Right lung (tissue), 10 donors: ENCODE measurements at places on chromosomes 2 and 18. TPM values are rescaled to one million over a fixed set of nuclear protein-coding genes. Genes with fewer than 3 reads are reported as not detected.

SERPINB13 gene
- polyA plus RNA-seq: not detected

DNAJC5G gene
- 0.14 TPM for polyA plus RNA-seq

RNF125 gene
- polyA plus RNA-seq: 7.8 TPM

LIMS2 gene
- 19.5 TPM for polyA plus RNA-seq

LAMA1 gene
- polyA plus RNA-seq: 9.7 TPM

KCNK3 gene
- polyA plus RNA-seq: 23.9 TPM

VRK2 gene
- 24.3 TPM for polyA plus RNA-seq

LIPG gene
- 16.8 TPM for polyA plus RNA-seq

REEP1 gene
- 20.4 TPM for polyA plus RNA-seq

PPP4R3B gene
- polyA plus RNA-seq: 85.9 TPM
